ENCODE measurements at places on chromosomes 2 and 18. TPM values are rescaled to one million over a fixed set of nuclear protein-coding genes. Genes with fewer than 3 reads are reported as not detected.

C2orf69 gene
- 13.6 TPM for polyA plus RNA-seq

PREB gene
- 62.2 TPM for polyA plus RNA-seq

UGT1A1 gene
- not detected for polyA plus RNA-seq

EFR3B gene
- polyA plus RNA-seq: 0.04 TPM

RAB17 gene
- polyA plus RNA-seq: not detected

BMPR2 gene
- polyA plus RNA-seq: 4.7 TPM

SH3BP4 gene
- polyA plus RNA-seq: 2.0 TPM

WDR43 gene
- polyA plus RNA-seq: 38.0 TPM

CD207 gene
- not detected for polyA plus RNA-seq

Measured in IgD-negative memory B cell (primary cell).